Non-pigmented ciliary epithelial cell (primary cell): ENCODE measurements at places on chromosomes 11 and 22.

DNA sequence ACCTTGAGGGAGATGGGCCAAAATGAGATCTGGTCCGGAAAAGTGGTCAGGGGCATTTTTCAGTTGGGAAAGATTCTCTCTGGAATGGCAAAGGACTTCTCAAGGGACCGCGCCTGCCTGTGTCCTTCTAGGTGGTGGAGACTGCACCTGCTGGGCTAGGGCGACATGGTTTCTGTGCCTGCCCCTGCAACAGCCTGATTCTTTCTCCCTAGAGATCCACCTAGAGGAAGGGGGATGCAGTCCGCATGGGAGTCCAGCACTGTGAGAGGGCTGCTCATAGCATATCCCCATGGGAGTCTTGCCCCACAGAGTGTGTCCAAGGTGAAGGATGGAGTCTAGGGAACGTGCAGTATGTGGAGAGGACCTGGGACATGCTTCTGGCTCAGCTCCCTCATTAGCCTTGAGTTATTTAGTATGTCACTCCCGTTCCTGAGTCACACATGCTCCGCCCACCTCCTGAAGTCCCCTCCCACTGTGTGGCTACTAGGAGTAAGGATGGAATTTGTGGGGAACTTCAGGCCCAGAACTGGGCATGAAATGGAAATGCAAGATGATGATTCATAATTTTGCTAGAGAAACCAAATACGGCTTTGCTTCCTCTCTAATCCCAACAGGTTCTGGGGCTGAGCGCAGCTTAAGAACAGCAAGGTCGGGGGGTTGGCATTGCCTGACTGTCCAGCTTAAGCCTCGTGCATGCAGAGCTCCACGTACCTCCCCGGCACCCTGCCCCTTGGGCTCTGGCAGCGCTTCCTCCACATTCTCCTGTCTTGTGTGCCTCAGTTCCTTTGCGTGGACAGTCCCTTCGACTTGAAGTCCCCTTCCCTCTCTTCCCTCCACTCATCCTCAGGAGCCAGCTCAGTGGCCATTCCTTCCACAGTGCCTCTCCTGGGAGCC is 35.0 kb downstream of the GRIK4 start:
- peak; percentile 92 for DNase-seq

DNA sequence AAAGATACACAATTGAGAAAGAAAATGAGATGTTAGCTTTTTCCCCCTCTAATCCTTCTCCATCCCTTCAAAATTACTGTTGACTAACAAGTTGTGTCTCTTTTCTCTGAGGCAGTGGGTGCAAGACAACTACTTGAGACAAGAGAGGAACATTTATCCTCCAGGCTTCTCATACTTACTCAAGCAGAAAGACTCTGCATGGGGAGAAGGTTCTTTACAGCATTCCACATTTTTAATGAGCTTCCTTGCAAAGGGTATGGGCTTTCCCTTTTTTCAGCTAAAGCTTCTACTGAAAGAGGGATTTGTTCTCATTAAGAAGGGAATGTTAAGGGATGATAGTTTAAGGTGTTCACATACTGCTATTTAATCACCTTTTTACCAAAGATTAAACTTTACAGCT is 47.8 kb downstream of the PAX6 start:
- DNase-seq: no peak

GRCh38 chr22:47230251-47230650 is 467.8 kb downstream of the TBC1D22A start:
- DNase-seq: no peak

DNA sequence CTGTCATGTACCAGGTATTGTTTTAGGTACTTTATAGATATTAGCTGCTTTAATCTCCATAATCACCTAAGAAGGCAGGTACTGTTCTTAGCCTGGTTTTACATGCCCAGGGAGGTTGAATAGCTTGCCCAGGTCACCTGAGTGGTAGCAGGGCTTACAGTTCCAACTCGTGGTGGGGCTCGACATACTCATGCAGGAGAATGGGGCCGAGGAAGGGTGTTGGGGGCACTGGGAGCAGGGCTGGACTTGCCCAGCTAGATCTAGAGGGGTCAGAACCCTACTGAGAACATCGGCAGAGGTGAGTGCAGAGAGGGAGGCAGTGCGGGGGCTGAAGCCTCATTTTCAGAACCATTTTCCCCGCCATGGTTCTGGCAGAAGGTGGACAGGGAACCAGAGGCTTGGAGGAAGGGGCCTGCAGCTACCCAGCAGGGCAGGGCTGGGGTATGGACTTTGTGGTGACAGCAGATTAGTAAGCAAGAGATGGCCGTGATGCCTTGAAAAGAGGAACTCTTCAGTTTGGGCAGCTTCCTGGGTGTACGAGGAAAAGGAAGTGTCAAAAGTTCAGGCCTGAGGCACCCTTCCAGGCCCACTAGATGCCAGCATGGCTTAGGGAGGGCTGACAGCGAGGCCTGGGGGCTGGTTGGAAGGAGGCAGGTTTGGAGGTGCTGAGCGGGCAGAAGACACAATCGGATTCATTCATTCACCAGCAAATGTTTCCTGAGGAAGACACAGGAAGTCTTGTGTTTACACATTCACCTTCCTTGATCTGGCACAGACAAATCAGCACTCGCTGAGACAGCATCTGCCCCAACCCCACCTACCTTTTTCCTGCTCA is 54.7 kb upstream of the LYVE1 start:
- DNase-seq: no peak

DNA sequence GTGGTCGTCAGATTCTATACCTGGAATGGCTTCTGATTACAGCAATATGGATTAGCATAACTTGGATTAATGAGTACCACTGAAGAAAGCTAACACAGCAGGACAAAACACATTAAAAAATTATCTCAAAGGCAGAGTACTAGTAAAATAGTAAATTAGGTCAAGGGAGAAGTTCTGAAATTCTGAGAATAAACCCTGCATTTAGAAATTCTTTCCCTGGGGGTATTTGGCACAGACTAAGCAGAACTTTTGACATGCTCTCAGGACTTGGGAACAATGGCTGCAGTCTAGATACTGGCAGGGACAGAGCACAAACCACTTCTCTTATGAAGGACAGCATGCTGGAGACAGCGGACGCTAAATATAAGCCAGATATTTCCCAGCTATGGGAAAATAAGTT is 85.6 kb upstream of the GRIA4 start:
- DNase-seq: no peak

DNA sequence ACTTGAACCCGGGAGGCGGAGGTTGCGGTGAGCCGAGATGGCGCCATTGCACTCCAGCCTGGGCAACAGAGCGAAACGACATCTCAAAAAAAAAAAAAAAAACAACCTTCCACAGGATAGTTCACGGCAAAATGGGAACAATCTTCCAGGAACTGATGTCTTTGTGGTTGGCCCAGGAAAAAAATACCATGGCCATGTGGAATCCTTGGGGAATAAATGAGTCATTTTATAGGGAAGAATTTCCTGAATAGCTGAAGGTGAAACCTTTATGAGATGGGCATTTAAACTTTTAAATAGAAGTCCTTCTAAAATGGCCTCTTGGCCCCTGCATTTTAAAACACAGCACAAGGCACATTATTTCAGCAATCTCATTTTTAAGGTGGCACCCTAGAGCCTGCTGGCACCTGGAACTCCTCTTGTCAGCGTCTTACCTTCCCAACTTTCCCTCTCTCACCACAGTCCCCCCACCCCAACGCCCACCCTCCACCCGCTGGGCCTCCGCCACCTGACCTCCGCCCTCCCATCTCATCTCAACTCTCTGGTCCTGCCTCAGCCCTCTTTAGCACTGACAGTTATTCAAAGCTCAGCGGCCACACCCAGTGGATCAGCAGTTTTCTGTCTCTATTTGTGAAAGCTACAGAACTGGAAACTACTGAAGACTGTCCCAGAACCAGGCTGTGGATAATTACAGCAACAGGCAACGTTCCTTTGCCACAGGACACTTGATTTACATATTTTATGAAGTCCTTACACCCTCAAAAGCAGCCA is 43.1 kb downstream of the SCGB1A1 start:
- no peak for DNase-seq

DNA sequence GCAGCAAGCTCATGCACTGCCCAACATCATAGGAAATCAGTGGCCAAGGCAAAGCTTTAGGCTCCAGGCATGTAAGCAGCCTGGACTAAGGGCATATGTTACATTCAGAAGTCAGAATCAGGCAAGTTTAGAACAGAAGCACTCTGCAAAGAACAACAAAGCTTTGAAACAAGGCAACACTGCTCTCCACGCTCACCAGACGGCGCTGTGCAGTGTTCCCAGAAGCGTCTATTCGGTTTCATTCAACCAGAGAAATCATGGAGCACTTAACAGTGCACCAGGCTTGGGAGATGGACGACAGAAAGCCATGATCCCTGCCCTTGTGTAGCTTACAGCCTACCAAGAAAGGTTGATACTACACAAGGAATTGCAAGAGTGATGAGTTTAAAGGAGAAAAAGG is 555.8 kb downstream of the BUD13 start:
- DNase-seq: no peak

DNA sequence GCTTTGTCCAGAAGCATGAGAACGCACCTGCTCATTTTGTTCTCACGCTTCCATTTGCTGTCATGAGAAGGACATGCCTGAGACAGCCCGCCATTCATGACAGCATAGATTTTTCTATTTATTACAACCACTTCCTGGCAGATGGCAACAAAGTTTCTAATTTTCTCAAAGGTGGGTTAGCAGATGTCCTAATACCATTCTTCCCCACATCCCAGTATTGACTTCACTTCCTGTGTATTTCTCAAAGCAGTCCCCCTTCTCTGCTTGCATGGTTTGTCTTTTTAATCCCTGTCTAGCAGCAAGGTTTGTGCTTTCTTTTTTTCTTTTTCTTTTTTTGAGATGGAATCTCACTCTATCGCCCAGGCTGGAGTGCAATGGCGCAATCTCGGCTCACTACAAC is 94.3 kb downstream of the ISX start:
- no peak for DNase-seq

- no peak for DNase-seq
These were observed 23.1 kb upstream of the ANO5 start for GRCh38 chr11:22169833-22170232.

DNA sequence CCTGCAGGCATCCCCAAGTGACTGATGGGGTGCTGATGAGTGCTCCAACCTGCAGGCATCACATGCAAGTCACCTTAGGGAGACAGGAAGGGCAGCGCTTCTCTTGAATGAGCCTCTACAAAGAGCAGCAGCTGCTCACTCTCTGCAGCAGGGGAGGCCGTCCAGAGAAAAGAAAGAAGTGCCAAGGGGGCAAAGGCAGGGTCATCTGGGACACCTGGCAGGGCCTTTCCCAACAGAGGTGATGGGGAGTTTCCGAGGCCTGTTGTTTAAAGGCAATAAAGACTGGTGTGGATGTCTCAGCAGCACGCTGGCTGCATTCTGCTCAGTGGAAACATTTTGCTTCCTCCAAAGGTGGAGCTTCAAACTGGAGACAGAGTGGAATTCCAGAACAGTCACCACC is 113.7 kb downstream of the ETS1 start:
- DNase-seq: no peak

GRCh38 chr22:26360169-26360885 is 68.7 kb upstream of the ASPHD2 start:
- peak; percentile 38 for DNase-seq

DNA sequence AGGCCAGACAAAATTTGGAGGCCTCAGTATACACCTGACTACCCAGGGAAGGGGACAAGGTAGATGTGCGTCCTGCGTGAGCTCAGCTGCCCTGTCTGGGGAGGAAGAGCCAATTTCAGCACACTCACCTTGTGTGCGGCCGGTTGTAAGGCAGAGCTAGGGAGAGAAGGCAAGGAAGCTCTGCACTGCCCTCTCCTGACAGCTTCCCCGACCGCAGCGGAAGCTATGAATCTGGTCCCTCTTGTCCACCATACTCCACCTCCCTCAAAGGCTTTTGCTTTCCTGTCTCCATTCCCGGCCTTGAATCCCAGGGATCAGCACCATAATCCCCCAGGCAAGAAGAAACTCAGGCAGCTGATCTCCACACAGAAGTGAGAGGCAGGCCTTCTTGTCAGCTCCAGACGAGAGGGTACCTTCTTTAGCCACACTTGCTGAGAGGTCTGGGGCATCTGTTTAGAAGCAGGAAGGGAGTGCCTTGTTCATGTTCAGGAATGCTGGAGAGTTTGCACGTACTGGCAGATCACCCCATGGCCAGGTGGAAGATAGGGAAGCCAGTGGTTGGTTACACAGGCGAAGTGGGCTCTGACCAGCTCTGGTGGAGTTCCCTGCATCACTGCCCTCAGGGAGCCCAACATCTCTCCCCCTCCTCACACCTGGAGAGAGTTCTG is 62.5 kb downstream of the FEZ1 start:
- peak; percentile 36 for DNase-seq

DNA sequence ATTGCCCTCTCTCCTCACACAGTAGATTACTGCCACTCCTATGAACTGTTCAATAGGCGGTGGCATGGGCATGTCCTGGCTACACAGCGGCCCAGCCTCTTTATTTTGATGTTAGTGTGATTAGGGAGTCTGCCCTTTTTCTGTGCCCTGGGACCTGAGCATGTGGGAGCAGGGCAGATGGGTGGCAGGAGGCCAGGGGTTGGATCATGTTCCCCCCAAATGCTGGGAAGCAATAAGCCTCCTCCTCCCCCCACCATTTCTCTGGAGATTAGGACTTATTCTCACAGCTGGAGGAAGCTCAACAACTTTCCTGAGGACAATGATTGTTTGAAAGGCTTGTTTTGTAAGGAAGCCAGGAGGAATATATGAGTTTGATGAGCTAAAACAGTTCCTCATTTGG is 848 bp downstream of the HEPN1 start:
- DNase-seq: no peak

DNA sequence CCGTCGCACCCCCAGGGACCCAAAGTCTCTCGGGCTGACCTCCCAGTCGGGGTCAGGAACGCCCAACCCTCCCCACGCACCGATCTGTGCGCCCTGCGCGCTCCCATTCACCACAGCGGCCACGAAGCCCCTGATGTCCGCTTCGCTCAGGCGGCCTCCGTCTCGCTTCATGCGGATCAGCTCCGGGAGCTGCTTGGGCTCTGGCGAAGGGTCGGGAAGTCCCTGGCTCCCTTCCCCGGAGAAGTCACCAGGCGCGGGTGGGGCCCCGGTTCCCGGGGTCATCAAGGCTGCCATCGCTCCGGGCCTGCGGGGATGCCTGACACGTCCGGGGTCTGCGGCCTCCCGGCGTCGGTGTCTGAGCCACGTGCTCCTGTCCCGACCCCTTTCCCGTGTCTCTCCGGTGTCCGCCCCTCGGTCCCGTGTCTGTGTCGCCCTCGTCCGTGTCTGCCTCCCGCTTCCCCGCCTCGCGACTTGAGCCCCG is 356 bp downstream of the TYMP start:
- DNase-seq: no peak

GRCh38 chr11:36617543-36618362 is 19.7 kb upstream of the RAG2 start:
- no peak for DNase-seq

DNA sequence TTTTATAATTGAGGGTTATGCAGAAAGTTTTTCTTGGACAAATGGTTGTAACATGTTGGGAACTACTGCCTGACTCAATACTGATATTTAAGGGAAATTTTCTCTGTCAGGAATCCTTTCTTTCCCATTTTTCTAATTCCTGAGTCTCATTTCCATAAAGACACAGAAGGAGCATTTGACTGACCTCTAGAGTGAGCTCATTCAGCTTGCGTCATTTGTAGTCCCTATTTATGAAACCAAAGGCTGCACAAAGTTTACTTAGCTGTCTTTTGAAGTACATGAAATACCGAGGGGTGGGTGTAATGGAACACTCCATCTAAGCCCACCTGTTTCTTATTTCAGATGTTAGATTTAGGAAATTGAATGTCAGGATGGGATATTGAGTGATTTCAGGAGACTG is 359.5 kb upstream of the C11orf87 start:
- DNase-seq: no peak
